ENCODE measurements at places on chromosomes 7 and 10. TPM values are rescaled to one million over a fixed set of nuclear protein-coding genes. Genes with fewer than 3 reads are reported as not detected.

SPDYE2B gene
- total RNA-seq = not detected

FGL2 gene
- total RNA-seq = not detected

CEP41 gene
- 15.1 TPM for total RNA-seq

LCOR gene
- 7.7 TPM for total RNA-seq

ADCY1 gene
- 2.2 TPM for total RNA-seq

IDI1 gene
- 31.3 TPM for total RNA-seq

TMEM270 gene
- total RNA-seq = not detected

AHR gene
- 15.4 TPM for total RNA-seq

NAT16 gene
- 0.17 TPM for total RNA-seq

CREB5 gene
- total RNA-seq = 4.4 TPM

IDI2 gene
- not detected for total RNA-seq

ZCWPW1 gene
- 1.7 TPM for total RNA-seq

DRGX gene
- not detected for total RNA-seq

LSM8 gene
- total RNA-seq = 41.4 TPM

EIF5AL1 gene
- total RNA-seq = 3.8 TPM

NEUROD6 gene
- total RNA-seq = not detected

GIMAP8 gene
- total RNA-seq = not detected

EBF3 gene
- total RNA-seq = 0.19 TPM

UCN3 gene
- not detected for total RNA-seq

SNX10 gene
- total RNA-seq = 4.3 TPM

Measured in A549 treated with CpdA at 1 μM for 4 hours (cell line).